NCI-H510A (cell line): ENCODE measurements at places on chromosomes 1 and 21.

GRCh38 chr1:154951901-154952657 is 3.8 kb downstream of the PBXIP1 start:
- no peak for DNase-seq

- peak; percentile 5 for DNase-seq
Measured at GRCh38 chr21:33976082-33977016, 60.7 kb upstream of the ATP5PO start.

- DNase-seq: no peak
Measured at GRCh38 chr1:207519505-207520399, 23.8 kb downstream of the CR1 start.

GRCh38 chr1:54577612-54578011 is 29.6 kb downstream of the ACOT11 start:
- no peak for DNase-seq

GRCh38 chr1:22606161-22606560 is 30.3 kb upstream of the C1QA start:
- DNase-seq: no peak

DNA sequence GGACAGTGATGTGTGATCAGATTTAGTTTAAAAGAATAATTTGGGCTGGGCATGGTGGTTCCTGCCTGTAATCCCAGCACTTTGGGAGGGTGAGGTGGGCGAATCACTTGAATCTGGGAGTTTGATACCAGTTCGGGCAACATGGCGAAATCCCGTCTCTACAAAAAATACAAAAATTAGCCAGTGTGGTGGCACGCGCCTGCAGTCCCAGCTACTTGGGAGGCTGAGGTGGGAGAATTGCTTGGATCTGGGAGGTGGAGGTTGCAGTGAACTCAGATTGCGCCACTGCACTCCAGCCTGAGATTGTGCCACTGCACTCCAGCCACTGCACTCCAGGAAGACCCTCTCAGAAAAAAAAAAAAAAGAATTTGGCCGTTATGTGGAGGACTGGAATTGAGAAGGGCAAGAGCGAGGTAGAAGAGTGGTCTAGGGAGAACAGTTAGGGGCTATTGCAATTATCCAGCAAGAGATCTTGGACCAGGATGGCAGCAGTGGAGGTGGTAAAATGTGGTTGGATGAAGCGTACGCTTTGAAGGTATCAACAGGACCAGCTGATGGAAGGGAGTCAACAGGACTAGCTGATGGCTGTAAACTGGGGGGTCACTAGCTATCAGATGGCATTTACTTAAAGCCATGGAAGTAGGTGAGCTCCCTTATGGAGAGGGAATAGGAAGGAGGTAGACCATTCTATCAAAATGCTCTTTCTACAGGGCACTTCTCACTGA is 9.6 kb downstream of the BTBD19 start:
- no peak for DNase-seq

- no peak for DNase-seq
Measured at GRCh38 chr21:46046471-46046870, 51.4 kb upstream of the COL6A2 start.

DNA sequence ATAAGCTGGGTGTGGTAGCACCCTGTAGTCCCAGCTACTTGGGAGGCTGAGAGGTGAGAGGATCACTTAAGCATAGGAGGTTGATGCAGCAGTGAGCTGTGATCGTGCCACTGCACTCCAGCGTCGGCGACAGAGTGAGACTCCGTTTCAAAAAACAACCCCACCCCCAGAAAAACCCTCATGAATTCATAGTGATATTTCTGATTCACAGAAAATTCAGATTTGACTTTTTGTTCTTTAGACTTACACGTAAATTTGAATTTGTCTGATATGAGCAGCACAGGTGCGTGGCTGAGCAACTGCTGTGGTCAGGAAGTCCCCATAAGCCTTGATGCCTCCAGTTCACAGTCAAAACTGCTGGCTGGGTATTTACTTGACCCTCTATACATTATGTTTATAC is 10.0 kb upstream of the MORC3 start:
- no peak for DNase-seq

- DNase-seq: no peak
Measured at GRCh38 chr1:111878091-111878490, 111.4 kb downstream of the KCND3 start.

DNA sequence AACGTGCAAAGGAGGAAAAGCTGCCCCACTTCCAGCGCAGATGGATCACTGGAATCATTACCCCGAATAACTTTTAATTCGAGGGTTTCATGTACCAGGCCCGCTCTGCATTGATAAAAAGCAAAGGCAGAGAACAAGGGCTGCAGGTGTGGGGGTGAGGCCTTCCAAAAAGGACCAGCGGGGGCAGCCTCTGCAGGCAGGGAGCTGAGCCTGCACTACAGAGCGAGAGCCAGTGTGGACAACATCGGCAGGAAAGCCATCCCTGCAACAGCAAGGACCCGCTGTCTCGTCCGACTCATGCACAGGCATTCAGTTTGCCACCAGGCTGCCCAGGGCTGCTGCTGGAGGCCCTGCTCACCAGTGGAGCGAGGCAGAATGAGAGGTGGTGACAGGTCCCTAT is 27.1 kb upstream of the AJAP1 start:
- DNase-seq: no peak

GRCh38 chr1:17606826-17607440 is 67.4 kb downstream of the ARHGEF10L start:
- DNase-seq: no peak

- no peak for DNase-seq
Measured at GRCh38 chr1:2249559-2249906, 21.4 kb downstream of the SKI start.

DNA sequence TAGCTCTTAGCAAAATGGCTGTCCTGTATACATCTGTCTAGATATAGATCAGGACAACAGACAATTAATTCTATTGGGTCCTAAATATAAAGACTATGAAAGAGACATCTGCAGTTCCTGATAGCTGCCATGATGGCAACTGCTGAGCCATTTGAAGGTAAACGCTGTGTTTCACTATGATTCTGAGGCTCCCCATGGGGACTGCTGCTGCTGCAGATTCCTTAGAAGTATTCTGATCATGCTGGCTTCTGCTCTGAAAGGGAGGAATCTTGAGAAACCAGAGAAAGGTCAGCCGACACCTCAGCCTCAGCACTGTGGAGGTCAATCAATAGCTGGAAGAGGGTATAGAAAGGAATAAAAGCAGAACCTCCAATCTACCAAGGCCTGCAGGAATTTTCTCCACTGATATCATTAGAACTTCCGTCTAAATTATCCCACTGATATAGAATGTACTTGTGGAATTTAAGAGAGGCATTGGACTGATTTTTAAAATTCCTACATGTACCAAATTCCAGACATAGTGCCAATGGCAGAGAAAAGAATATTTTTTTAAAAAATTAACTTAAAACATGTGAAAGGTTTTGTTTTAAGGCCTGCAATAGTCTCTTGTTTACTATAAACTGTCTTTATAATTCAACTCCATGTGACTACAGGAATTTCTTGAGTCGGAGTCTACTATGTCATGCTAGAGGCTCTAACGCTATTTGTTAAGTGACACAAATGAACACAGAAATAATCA is 53.2 kb downstream of the DDAH1 start:
- no peak for DNase-seq

DNA sequence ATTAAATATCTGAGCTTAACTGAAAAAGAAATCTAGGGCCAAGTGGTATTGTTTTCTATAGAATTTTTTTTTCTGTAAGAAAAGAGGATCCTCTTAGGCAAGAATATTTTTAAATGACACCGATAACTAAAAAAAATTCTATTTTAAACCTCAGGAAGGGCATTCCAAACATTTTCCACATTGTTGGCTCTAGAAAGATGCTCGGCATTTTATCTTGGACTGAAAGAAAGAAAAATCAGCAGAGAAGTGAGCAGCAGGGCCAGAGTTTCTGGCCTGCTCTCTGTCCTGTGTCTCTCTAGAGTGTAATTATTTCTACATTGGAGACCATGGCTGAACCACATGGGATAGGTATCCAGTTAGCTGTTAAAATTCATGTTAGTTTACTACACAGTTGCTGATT is 192.5 kb upstream of the GREM2 start:
- DNase-seq: no peak

GRCh38 chr1:17629460-17629859 is 90.0 kb downstream of the ARHGEF10L start:
- DNase-seq: no peak

- DNase-seq: peak; percentile 43
Measured at GRCh38 chr1:201511941-201512539, 5.1 kb upstream of the CSRP1 start.

DNA sequence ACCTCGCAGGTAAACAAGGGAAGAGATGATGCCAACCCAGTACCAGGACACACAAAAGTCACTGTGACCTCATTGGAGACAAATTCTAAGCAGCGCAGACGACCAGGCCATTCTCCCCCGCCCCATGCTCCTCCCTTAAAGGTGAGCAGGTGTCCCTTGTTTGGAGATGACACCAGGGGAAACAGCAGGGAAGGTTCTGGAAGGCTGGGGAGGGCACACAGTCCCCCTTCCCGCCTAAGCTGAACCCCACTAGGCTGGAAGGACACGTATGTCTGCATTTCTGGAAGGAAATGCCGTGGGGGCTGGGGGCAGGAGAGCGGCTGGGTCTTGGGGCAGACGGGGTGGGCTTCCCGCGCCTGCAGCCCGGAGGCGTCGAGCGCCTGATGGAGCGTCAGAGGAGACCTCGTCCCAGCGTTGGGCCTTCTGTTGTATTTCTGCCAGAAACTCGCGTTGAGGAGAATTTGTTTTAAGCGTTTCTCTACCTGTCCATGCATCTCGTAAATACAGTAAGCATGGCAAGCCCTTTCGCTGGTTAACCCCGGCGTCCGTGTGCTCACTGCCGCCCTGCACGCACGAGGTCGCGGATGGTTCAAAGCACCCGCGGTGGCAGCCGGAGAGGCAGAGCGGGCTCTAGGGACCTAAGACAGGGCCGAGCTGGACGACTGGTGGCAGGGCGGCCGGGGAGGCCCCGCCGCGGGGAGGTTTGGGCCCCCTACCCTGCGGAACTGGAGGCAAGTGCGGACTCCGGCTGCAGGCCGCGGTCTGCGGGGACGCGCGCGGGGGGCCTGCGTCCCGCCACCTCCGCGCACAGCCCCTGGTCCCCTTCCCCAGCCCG is 1.2 kb upstream of the LHX4 start:
- DNase-seq: no peak

DNA sequence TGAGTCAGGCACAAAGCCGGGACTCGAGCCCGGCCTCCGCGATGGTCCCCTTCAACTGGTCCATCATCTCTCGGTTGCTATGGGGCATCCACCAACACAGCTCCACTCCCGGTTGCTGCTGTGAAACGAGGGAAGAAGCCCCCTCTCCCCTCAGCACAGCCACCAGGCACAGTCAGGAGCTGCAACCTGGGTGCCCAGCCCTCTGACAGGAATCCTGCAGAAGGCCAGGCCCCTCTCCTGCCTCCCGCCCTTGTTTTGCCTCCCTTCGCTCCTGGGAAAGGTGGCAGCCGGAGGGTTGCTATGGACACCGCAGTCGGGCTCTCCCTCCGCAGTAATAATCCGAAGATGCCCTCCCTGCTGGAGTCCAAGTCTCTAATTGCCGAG is 8.9 kb upstream of the KCNN3 start:
- no peak for DNase-seq

DNA sequence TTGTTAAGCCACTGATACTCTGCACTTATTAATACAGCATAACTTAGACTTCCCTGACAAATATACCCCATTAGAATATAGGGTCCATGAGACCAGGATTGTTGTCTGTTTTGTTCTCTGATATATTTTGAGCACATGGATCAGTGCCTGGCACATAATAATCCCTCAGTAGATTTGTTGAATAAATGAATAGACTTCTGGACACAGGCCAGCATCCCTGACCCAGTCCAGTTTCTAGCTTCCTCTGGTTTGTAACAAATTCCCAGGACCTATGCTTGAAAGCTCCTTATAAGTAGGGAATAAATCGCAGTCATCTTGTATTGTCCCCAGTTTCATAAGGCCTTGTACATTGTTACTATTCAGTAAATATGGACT is 58.2 kb upstream of the GADD45A start:
- no peak for DNase-seq

- DNase-seq: no peak
Measured at GRCh38 chr1:74392840-74393239, 119.6 kb downstream of the LRRC53 start.

- DNase-seq: no peak
Measured at GRCh38 chr1:66245691-66246090, 288.3 kb upstream of the SGIP1 start.

- DNase-seq: peak; percentile 70
Measured at GRCh38 chr1:86703696-86704457, 499 bp upstream of the SH3GLB1 start.

DNA sequence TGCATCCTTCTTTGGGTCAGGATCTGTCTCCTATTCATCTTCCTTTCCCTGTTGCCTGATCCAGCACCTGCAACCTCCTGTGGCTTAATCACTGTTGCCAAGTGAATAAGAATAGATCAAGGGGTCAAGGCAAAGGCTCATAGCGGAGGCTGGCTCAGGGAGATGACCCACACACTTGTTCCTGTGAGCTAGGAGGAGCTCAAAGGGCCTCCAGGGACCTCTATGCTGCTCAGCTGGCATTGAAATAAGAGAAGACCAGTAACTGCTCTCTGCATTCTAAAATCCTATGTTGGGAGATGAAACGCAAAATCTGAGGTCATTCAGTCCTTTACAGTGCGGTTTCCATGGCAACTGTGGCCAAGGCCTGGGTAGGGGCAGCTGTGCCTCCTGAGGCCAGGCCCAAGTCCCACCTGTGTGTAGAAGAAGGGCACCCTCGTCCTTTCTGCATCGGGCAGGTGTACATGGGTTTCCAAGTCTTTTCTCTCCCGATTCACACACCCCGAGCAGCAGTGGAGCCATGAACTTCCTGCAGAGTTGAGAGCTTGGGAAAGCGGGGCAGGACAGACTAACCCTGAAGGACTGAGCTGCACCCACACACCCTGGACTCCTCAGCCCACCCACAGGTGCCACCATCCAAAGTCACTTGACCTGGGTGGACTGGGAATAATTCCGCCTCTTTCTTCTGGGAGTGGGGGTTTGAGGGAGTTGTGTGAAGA is 27.8 kb upstream of the STUM start:
- DNase-seq: no peak

- DNase-seq: no peak
Measured at GRCh38 chr1:39990428-39990827, 35.5 kb downstream of the MFSD2A start.

DNA sequence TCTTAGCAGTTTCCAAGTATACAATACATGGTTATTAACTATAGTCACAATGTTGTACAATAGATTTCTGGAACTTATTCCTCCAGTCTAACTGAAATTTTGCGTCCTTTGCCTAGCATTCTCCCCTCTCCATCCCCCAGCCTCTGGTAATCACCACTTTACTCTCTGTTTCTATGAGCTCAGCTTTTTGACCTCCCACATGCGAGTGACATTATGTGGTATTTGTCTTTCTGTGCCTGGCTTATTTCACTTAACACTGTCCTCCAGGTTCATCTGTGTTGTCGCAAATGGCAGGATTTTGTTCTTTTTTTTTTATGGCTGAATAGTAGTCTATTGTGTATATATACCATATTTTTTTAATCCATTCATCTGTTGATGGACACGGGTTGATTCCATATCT is 43.9 kb upstream of the CD101 start:
- no peak for DNase-seq
